KG1 (cell line): ENCODE measurements at places on chromosomes 7 and 10.

GRCh38 chr10:51363415-51363814 is 289.1 kb downstream of the PRKG1 start:
- DNase-seq, result no peak

- DNase-seq, result no peak
Observed at GRCh38 chr10:33133557-33133956, 175.5 kb upstream of the ITGB1 start.

- no peak for DNase-seq
Observed at GRCh38 chr10:31171402-31172083, 139.9 kb upstream of the ZNF438 start.

DNA sequence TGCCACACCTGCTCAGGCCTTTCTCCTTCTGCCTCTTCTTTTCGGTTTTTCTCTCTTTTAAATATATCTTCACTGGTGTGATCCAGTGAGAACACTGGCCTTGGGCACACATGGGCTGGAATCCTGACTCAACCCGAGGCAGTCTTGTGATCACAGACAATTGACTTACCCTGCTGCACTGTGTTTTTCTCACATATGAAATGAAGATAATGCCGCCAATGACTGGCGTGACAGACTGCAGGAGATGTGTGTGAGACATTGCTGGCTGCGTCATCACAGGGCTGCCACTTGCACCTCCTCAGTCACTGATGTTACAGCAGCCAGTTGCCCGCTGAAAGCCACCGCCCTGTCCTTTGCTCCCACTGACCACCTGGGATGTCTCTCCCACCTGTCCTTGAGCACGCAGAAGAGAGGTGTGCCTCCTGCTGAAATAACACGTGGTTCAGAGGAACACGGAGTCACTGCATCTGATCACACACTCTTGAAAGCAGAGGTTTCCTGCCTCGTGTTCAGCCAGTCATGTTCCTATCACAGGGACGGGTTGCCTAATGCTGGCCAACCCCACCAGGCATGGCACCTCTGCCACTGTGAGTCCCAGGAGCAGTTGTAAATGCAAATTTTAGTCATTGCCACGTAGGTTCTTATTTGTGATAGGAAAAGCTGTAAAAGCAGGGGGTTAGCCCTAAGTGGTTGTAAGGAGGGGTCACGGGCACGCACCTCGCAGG is 124.6 kb upstream of the LANCL2 start:
- no peak for DNase-seq
